ENCODE measurements at places on chromosomes 2 and 18.
A peak's percentile ranks its signal among the peaks of the same experiment; 100 is the strongest.

DNA sequence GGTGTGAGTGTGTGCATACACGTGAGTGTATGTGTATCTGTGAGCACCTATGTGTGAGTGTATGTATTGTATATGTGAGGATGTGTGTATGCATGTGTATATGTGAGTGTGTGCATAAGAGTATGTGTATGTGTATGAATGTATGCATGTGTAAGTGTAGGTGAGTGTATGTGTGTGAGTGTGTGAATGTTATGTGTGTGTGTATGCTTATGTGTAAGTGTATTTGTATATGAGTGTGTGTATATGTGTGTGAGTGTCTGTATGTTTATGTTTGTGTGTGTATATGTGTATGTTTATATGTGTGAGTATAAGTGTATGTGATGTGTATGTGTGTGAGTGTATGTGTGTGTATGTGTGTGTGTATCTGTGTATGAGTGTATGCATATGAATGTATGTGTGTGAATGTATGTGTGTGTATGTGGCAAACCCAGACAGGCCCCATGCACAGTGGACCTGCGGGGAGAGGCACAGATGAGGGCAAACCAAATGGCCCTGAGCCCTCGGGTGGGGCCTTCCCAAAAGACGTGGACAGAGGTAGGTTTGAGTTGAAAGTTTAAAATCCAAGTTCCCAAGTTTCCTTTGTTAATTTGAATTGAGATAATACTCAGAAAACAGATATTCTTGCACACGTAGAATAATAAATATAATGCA lies 51.5 kb downstream of the EDAR start:
- DNase-seq = no peak

DNA sequence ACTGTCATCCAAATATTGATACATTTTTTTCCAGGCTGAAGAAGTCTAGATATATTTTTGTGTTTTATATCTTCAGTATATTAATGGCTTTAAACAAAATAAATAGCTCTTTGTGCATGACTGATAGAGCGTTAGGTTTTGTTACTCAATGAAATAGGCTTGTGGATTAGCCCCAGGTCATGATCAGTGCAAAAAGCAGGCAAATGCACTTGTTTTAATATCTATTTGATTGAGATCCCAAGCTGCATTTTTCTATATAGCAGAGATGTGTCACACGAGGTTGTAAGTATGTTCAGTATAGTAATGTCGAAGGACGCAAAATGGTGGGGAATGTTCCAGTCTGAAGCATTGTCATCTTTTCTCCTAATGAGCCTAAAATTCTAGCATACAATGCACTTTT lies 198.5 kb downstream of the ZNF407 start:
- no peak for DNase-seq

GRCh38 chr2:139916822-139917221 lies 1136.6 kb upstream of the NXPH2 start:
- DNase-seq = no peak

GRCh38 chr2:230068016-230068650 lies 591 bp downstream of the SLC16A14 start:
- DNase-seq = peak; percentile 24

GRCh38 chr2:46258937-46259776 lies 38.0 kb upstream of the EPAS1 start:
- no peak for DNase-seq

- peak; percentile 81 for DNase-seq
These were observed 4.3 kb downstream of the AGPS start for GRCh38 chr2:177396703-177397460.

GRCh38 chr2:68807821-68808266 lies 63.4 kb downstream of the BMP10 start:
- DNase-seq = no peak

GRCh38 chr2:105518897-105519296 lies 120.0 kb upstream of the FHL2 start:
- DNase-seq = no peak

Data from LHCN-M2 (cell line).